ENCODE measurements at places on chromosomes 16 and 17.

- DNase-seq, result no peak
These were observed 32.3 kb downstream of the GJC1 start for GRCh38 chr17:44797802-44798201.

DNA sequence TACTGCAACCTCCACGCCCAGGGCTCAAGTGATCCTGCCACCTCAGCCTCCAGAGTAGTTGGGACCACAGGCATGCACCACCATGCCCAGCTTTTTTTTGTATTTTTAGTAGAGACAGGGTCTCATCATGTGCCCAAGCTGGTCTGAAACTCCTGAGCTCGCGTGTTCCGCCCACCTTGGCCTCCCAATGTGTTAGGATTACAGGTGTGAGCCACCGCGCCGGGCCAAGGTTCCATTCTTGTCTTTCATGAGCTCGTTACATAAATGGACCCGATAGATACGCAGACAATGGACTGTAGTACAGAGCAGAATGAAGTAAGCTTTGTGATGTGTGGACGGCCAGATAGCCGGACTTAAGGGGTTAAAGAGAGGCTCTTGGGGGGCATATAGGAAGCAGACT lies 19.3 kb downstream of the UBN1 start:
- DNase-seq, result no peak

GRCh38 chr17:34579017-34579946 lies at the start of gene TMEM132E:
Gene TMEM132E (plus strand): TSS chr17:34579582. CDS start chr17:34581077, 1,495 bp downstream.
- no peak for DNase-seq

- no peak for DNase-seq
These were observed 69.9 kb upstream of the MSI2 start for GRCh38 chr17:57186226-57187019.

GRCh38 chr16:81649561-81650184 lies 129.4 kb upstream of the PLCG2 start:
- no peak for DNase-seq

DNA sequence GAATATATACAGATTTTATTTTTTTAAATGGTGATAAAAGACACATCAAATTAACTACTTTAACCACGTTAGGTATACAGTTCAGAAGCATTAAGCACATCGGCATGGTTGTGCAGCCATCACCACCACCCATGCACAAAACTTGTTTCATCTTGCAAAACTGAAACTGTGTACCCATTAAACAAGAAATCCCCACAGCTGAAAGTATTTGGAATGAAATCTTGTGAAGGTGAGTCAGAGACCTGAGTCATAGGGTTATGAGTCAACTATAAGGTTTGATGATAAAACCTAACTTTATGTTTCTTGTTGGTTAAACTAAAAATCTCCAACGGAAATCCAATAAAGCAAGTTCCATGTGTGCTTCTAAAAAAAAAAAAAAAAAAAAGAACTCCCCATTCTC lies 561.6 kb upstream of the PSMD7 start:
- no peak for DNase-seq

GRCh38 chr16:6969594-6969993 lies 363.1 kb upstream of the RBFOX1 start:
- DNase-seq, result no peak

GRCh38 chr17:59299400-59300092 lies 31.9 kb upstream of the YPEL2 start:
- DNase-seq, result no peak

- no peak for DNase-seq
These were observed 70.5 kb downstream of the GAS7 start for GRCh38 chr17:10127819-10128425.

- DNase-seq, result no peak
These were observed 241.1 kb downstream of the SOX9 start for GRCh38 chr17:72361892-72362291.

- DNase-seq, result no peak
These were observed 524.2 kb upstream of the EEF2KMT start for GRCh38 chr16:5621826-5622225.

DNA sequence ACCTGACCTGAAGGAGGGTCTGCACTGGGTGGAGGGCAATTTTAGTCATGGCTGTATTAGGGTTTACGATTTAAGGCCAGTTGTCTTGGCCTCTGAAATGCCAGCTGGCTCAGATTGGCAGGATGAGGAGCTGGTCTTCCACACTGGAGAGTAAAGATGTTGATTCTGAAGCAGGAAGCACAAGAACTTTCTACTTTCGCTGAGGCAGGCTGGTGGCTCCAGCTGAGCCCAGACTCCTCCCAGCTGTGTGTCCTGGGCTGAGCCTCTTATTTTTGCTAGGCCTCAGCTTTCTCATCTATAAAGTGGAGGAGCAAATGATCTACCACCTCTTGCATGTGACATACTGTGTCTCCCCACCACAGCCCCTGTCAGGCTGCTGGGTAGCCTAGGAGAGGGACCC lies 74.4 kb downstream of the MRM1 start:
- no peak for DNase-seq

GRCh38 chr17:54891176-54891821 lies 9.4 kb upstream of the TOM1L1 start:
- DNase-seq, result no peak

- no peak for DNase-seq
These were observed 2.7 kb downstream of the CFAP20 start for GRCh38 chr16:58126451-58126961.

- no peak for DNase-seq
These were observed 235.7 kb downstream of the STX8 start for GRCh38 chr17:9339958-9340357.
